ENCODE measurements at places on chromosomes 12 and 14. TPM values are rescaled to one million over a fixed set of nuclear protein-coding genes. Genes with fewer than 3 reads are reported as not detected.

Gene PIP4P1
- total RNA-seq: 40.4 TPM

DNA sequence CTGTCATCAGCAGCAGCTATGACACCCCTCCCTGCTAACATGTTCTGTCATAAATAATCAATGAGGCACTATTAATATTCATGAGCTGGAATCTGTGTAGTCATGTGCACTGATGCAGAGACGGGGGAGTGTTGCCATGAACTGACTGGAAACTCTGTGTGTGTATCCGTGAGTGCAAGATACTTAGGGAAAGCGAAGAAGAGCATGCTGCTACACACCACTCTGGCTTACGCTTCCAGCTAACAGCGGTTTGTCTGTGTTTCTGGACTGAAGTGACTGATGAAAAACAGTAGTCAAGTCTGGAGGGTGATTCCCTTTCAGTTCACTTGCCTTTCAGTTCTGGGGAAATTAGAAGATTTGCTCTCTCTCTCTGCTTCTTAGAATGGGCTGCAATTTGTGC is 249.4 kb downstream of the PDZRN4 start:
- peak; percentile 19 for DNase-seq

DNA sequence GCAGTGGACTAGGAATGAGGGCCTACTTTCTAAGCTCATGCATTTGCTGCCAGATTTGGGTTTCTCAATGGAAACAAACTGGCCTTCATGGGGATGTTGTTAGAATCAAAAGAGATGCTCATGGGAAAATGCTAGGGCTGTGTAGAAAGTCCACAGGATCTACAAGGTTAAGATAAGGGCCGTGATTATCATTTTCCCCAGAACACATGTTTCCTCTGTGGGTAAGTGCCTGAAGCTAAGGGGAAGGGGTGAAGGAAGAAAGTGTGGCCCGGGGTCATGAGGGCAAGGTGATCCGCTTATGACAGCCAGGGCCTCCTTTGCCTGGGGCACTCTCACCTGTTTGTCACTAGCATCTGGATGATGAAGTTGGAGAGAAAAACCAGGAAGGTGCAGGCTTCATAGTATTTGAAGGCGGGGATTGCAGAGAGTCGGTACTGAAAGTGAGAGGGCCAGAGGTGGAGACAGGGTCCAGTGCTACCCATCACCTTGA is 9.8 kb downstream of the ADCY4 start:
- DNase-seq: no peak

- DNase-seq: no peak
Observed at GRCh38 chr12:55874443-55874842, 31.7 kb upstream of the MMP19 start.

DNA sequence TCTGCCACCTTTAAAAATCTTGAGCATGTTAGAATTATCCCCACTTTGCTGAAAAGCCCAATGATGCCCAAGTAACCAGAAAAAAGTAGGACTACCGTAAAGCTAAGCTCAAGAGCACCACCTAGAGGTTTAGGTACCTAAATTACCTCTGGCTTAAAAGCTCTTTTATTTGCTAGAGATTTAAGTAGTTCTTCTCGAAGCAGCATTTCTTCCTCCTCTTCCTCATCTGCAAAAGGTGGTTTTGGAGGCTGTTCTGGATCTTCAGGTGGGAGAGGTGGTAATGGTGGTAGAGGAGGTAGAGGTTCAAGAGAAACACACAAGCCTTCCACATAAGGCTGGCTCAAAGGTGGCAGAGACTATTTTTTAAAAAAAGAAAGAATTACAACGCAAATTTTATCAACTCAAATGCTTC is 26.9 kb downstream of the ZFC3H1 start:
- DNase-seq: peak; percentile 70

- no peak for DNase-seq
Observed at GRCh38 chr14:39203659-39204606, 28.9 kb downstream of the PNN start.

GRCh38 chr14:41505491-41505890 is 101.2 kb upstream of the LRFN5 start:
- DNase-seq: no peak

Gene FRMD6
- 1.5 TPM for total RNA-seq

- no peak for DNase-seq
Observed at GRCh38 chr12:52728374-52728773, 25.1 kb upstream of the KRT77 start.

Measured in G401 (cell line).